ENCODE measurements at places on chromosomes 2 and 18.

GRCh38 chr2:208548700-208549099, 142.1 kb downstream of the PTH2R start:
- DNase-seq = no peak

GRCh38 chr2:102506743-102507142, 33.7 kb downstream of the SLC9A4 start:
- no peak for DNase-seq

DNA sequence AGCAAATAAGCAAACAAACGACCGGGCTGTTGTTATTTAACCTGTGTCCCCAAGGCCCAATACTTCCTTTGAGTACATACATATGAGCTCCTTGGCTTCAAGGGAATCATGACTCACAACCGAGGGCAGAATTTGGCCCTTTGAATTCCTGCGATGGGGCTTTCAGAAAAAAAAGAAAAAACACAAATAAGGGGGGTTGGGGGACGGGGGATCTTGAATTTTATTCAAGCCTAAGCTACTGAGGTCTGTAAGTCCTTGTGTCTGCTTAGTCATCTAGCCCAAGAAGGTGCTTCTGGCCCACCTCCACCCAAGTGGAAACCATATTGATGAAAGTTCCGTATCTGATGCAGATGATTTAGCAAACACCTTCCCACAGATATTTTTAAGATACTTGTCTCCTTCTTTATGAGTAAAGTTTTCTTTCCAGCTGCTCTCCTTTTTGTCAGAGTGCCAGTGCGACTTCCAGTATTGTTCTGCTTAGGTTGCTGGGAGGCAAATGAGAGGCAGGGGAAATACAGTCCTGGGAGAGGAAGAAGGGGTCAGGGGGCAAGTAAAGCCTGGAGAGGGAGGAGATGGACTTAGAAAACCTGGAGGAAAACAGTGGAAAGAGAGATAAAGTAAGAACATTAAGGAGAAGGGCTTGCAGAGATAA, 169.6 kb downstream of the ZEB2 start:
- no peak for DNase-seq

- DNase-seq = no peak
These were observed 38.6 kb downstream of the SLC25A12 start for GRCh38 chr2:171855401-171855800.

DNA sequence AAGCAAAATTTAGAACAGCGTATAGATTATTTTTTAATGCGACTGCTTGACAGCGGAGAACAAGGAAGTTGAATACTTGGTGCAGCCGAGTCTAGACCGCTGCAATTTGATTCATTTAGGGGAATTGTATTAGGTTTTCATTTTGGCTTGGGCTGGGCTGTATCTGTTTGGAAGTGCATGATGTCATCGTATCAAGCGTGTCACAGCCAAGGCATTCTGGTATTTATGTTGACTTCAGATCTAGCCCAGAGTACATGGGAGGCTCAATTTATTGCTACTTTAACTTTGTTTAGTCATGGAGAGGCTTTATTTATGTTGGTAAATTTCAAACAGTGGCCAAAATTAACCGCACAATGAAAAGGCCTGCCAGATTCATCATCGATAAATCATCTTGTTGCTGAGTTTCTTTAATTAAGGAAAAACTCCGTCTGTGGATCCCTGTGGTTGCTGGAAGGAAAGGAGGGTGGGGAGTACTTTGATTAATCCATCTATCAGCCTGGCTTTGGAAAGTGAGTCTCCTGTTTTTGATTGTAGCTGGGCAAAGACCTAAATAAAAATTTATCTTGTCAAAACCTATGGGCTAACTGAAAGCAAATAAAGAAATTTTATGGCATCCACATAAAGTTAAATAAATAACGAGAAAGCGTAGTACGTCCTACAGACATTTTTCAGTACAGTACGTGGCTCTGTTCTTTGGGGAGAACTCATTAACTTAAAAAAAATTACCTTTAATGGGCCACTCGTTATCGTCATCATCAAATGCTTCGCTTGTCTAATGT, 230.4 kb upstream of the SPRED2 start:
- no peak for DNase-seq

- DNase-seq = no peak
These were observed 236.4 kb downstream of the LRRTM1 start for GRCh38 chr2:80068038-80068731.

- DNase-seq = peak; percentile 30
These were observed 1.2 kb upstream of the CABLES1 start for GRCh38 chr18:23133860-23134779.

DNA sequence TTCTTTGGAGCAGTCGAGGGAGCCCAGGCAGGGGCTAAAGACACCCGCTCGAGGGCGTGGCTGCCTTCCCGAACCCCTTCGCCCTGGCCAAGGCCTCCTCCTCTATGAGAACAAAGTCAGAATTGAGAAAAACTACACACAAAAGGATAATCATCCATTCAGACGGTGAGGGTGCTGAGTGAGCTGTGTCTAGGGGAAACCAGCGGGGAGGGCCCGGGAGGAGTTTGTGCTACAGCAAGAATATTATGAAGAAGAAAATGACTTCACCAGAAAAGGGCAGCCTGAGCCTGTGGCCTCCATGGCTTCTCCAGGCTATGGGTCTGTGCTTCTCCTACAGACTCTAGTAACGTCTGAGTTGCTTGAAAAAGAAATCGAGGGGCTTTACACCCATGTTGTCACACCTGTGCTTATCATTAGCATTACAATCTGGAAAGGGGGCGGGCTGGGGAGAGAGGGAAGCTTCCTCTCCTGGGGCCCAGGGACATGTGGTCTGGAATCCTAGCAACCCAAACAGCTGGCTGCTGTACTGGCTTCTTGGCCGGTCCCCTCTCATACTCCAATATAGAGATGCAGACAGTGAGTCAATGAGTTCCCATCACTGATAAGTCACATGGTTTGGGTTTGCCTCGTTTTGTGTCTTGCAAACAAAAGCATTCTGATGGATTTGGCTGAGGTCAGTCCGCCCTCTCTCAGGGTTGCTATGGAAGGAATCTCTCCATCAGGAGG, 52.0 kb upstream of the ARL4C start:
- no peak for DNase-seq

- DNase-seq = no peak
These were observed 164.4 kb upstream of the MGAT5 start for GRCh38 chr2:134089454-134089853.

DNA sequence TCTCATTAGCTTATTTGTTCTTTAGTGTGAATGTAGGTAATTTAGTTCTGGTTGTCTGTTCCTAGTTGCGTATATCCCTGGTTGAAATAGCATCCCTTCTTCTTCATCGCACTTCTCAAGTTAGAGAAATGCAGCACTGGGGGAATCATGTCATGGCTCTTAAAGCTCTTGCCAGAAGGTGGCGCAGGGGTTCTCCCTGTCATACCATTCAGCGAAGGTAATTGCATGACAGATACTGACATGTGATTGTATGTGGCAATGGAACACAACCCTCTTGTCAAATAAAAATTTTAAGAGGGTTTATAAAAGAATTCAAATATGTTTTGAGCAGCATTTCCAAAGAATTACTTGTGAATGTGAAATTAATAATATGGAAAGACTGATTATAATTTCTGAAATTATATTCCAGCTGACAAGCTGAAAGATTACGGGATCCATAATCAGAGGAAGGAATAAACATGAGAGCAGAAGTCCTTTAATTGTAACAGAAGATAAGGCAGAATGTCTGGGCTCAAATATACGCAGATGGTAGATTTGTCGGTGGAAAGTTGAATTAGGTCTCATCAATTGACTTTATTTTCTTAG, 411.7 kb downstream of the DSEL start:
- DNase-seq = peak; percentile 27

- DNase-seq = no peak
These were observed 160.4 kb upstream of the TMEM200C start for GRCh38 chr18:6055711-6056110.

- DNase-seq = no peak
These were observed 124.8 kb downstream of the SCG2 start for GRCh38 chr2:223477318-223477717.

DNA sequence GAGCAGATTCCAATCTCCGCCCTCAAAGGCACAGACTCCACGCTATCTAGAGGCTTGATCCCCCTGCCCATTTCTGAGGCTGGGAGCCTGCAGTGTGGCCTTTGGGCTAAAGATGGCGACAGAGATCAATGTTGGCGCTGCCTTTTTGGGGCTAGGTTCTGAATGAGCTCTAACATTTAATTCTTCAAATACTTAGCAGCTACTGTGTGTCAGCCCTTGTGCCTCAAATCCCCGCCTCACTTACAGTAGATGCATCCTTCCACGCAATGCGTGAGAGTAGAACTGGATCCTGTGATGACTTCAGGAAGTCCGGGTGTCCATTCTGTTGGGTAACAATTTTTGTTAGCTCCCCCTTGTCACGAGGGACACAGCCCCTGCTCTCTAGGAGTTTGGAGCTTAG, 12.4 kb downstream of the IL1F10 start:
- DNase-seq = peak; percentile 25

DNA sequence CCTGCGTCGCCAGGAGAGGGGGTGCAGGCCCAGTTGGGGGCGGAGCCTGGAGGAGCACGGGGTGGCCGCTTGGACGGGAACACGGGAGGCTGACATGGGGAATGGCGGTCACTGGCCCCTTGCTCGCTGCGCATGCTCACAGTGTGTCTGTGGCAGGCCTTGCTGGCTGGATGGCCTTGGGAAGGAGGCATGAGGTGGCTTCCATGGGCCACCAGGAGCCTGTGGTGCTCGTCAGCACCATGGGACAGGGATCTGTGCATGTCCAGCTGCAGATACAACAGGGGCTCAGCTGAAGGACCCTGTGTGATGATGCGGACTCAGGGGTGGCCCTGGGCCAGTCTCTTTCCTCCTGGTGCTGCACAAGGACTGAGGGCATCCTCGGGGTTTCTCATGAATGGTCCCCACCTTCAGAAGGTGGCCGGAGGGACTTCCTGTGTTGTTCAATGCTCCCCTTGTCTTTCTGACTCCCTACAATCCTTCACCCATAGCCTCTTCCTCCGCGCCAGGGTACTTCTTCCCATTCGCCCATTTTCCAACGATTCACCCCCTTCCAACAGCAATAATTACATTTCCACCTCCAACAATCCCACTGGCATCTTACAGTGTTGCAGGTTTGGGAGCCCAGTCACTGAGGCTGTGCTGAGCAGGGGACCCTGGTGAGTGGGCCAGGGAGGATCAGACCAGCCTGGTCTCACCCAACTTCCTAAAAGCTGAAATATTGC, 3.4 kb upstream of the SP140L start:
- DNase-seq = no peak

GRCh38 chr2:134737671-134738070, 18.9 kb upstream of the TMEM163 start:
- DNase-seq = no peak

GRCh38 chr2:120204945-120205670, 18.1 kb downstream of the TMEM185B start:
- DNase-seq = no peak

- no peak for DNase-seq
These were observed 304.4 kb downstream of the GULP1 start for GRCh38 chr2:188596054-188596453.

DNA sequence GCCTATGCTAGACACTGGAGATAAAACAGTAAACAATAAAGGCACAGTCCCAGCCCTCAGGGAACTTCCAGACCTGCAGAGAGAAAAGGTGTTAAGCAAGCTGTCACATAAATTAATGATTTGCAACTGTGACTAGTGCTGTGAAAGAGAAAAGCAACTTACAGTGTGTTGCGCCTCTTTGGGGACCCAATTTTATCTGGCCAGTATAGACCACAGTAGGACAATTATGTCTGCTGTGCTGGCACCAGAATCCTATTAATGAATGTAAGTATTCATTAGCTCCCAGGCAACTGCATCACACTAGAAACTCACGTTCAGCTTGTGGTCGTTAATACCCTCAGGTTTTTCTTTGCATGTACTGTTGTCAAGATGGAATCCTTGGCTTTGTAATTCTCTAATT, 55.3 kb upstream of the CHST9 start:
- DNase-seq = no peak

GRCh38 chr2:229434187-229434586, 163.1 kb upstream of the PID1 start:
- no peak for DNase-seq

- DNase-seq = no peak
These were observed 4.5 kb downstream of the RTN4 start for GRCh38 chr2:55045780-55046179.

DNA sequence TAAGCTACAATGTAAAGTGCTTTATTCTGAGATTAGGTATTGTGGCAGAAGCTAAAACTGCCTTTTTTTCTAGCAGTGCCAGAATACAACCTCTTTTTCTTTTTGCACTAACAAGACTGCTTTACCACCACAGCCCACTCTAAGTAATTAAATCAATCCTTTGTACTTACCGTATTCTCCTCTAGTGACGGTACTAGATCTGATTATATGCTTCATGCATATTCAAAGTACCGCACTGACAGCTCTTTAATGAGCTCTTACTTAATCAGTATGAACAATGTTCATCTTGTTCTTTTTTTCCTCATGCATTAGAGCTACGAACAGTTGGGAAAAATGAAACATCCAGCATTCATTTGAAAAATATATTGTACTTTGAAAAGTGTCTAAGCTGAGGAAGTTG, 16.1 kb upstream of the OTX1 start:
- DNase-seq = no peak

DNA sequence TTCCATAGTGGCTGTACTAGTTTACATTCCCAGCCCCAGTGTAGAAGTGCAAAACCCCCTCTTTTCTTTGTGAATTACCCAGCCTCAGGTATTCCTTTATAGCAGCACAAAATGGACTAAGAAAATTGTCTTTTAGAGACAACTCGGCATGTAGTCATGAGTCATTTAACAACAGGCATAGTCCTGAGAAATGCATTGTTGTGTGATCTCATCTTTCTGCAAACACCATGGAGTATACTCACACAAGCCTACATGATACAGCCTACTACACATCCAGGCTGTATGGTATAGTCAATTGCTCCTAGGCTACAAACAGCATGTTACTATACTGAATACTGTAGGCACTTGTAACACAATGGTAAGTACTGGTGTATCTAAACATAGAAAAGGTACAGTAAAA, 44.4 kb upstream of the MBP start:
- no peak for DNase-seq

DNA sequence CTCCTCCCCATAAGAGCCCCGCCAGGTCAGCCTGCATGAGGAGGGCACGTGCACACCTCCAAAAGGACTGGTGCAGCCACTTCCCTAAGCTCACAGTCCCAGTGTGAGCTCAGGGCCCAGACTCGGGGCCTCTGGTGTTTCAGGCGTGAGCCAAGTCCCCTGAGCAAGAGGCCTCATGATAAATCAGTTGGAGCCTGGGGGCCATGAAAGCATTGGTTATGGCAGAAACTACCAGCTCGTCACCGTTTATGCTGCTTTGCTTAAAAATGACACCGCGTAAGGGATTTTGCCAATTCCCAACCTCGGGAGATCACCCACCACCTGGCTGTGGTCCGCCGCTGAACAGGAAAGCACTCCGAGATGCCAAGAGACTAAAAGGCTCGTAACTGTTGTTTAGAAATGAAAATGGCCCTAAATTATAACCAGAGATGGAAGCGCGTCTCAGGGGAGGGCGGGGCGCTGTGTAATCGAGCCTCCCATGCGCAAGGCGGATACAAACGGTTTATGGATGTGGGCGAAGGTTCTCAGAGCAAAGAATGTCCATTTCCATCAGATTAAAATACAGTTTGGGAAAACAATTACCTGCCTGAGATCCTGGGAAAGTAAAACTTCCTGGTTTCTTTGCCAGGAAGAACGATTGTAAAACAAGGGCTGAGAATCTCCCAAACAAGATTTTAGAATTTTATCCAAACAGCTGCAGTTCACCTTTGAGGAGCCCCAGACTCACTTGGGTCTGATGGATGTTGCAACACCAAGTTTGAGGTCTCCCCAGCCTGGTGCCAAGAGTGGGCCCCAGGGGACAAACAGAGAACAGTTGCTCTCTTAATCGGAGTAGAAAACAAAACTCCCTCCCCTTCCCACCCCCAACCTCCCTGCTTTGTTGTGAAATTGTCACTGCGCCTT, 141.4 kb downstream of the BCL2 start:
- DNase-seq = no peak

- DNase-seq = no peak
These were observed 20.0 kb downstream of the PASK start for GRCh38 chr2:241129086-241129871.
